ENCODE measurements at places on chromosomes 2 and 18.
A peak's percentile ranks its signal among the peaks of the same experiment; 100 is the strongest.

GRCh38 chr18:4203568-4204437, 251.3 kb downstream of the DLGAP1 start:
- H3K4me1 ChIP-seq: no peaks in the 10 kb centered on the region
- no peak for DNase-seq
- H3K36me3 ChIP-seq: no peaks in the 10 kb centered on the region
- no peaks in the 10 kb centered on the region for H3K27me3 ChIP-seq
- no peak overlapping the region for H3K27ac ChIP-seq

DNA sequence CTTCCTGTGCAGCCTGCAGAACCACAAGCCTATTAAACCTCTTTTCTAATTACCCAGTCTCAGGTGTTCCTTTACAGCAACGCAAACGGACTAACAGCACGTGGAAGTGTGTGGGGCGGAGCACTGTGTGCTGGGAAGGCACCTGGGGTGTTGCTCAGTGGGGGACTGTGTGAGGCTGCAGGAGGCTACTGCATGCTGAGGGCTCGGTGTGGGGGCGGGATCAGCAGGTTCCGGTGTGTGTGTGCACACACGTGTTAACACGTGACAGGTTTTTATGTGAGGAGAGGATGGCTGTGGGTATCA, 58.9 kb downstream of the ANKMY1 start:
- no peaks in the 10 kb centered on the region for H3K27me3 ChIP-seq
- no peak for DNase-seq
- no peaks in the 10 kb centered on the region for H3K36me3 ChIP-seq
- no peak overlapping the region for H3K4me3 ChIP-seq
- no peaks in the 10 kb centered on the region for H3K4me1 ChIP-seq
- no peak overlapping the region for H3K27ac ChIP-seq

- DNase-seq: no peak
- peak overlapping the region; percentile 67 for H3K27ac ChIP-seq
- H3K4me3 ChIP-seq: no peak overlapping the region
- no peaks in the 10 kb centered on the region for H3K27me3 ChIP-seq
- no peaks in the 10 kb centered on the region for H3K36me3 ChIP-seq
- H3K4me1 ChIP-seq: peaks cover 38% of the 10 kb centered on the region
These were observed 108.6 kb downstream of the MAP4K4 start for GRCh38 chr2:101806123-101806522.

DNA sequence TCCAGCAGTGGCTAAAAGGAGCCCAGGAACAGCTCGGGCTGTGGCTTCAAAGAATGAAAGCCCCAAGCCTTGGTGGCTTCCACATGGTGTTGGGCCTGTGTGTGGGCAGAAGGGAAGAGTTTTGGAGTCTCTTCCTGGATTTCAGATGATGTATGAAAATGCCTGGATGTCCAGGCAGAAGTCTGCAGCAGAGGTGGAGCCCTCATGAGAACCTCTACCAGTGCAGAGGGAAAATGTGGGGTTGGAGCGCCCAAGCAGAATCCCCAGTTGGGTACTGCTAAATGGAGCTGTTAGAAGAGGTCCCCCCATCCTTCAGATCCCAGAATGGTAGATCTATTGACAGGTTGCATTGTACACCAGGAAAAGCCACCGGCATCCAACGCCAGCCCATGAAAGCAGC, 412.1 kb downstream of the TDRD15 start:
- no peak for DNase-seq
- no peaks in the 10 kb centered on the region for H3K36me3 ChIP-seq
- no peak overlapping the region for H3K27ac ChIP-seq
- H3K27me3 ChIP-seq: no peaks in the 10 kb centered on the region
- H3K4me1 ChIP-seq: no peaks in the 10 kb centered on the region
- H3K4me3 ChIP-seq: no peak overlapping the region

DNA sequence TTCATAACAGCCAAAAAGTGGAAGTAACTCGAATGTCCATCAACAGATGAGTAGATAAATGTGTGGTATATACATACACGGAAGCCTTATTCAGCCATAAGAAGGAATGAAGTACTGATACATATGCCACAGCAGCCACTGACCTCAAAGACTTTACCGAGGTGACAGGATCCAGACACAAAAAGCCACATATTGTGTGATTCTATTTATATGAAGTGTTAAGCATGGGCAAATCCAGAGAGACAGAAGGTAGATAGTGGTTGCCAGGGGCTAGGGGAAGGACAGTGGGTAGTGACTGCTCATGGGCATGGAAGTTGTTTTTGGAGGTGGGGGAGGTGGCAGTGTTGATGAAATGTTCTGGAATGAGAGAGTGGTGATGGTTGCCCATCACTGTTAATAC, 33.9 kb downstream of the ZAP70 start:
- H3K4me3 ChIP-seq: no peak overlapping the region
- H3K27me3 ChIP-seq: no peaks in the 10 kb centered on the region
- H3K36me3 ChIP-seq: no peaks in the 10 kb centered on the region
- no peaks in the 10 kb centered on the region for H3K4me1 ChIP-seq
- H3K27ac ChIP-seq: no peak overlapping the region

- no peak for DNase-seq
- no peak overlapping the region for H3K27ac ChIP-seq
- H3K36me3 ChIP-seq: no peaks in the 10 kb centered on the region
- no peaks in the 10 kb centered on the region for H3K4me1 ChIP-seq
- no peak overlapping the region for H3K4me3 ChIP-seq
- no peaks in the 10 kb centered on the region for H3K27me3 ChIP-seq
These were observed 152.9 kb downstream of the INSIG2 start for GRCh38 chr2:118241128-118241527.

All from testis (tissue), 5 donors.